ENCODE measurements at places on chromosomes 6 and 20. TPM values are rescaled to one million over a fixed set of nuclear protein-coding genes. Genes with fewer than 3 reads are reported as not detected.

The ZC2HC1B gene
- not detected for total RNA-seq

The TNXB gene
- total RNA-seq = 120 TPM

The LY86 gene
- total RNA-seq = 1.3 TPM

The LY6G6C gene
- not detected for total RNA-seq

The CDH26 gene
- total RNA-seq = 0.57 TPM

The CCM2L gene
- 3.4 TPM for total RNA-seq

DNA sequence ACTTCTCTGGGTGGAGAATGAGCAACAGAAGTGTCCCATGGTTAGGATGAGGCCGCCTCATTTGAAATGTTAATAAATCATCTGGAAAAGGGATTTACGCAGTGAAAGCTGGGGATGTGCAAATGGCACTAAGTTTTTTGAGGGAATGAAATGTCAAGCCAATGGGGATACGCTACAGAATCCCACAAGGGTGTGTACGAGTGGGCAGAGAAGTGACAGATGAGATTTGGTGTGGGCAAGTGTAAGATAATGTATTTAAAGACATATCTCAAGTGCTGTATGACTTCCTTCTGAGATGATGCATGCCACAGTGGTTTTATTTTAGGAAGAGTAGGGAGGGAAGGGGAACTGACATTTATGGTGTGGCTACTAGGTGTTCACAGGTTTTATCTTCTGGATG is 100.6 kb downstream of the LRFN2 start:
- H3K27me3 ChIP-seq = no peaks in the 10 kb centered on the region
- H3K4me1 ChIP-seq = no peaks in the 10 kb centered on the region
- H3K27ac ChIP-seq = no peak overlapping the region
- no peaks in the 10 kb centered on the region for H3K36me3 ChIP-seq

DNA sequence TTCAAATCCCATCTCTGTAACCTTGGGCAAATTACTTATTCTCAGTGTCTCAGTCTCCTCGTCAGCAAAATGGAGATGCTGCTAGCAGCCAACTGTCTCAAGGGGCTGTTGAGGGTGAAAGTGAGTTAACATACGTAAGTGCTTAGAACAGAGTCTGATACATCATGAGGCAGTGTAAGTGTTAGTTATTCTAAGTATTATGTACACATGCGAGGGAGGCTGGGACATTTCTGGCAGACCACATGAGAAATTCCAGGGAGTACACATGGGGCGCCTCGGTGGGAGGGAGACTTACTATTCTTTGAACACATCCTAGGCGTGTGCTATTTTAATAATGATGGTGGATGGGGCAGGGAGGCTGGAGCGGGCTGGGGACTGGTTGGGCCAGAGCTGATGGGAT is 99.1 kb downstream of the DLGAP4 start:
- no peak overlapping the region for H3K4me3 ChIP-seq
- no peaks in the 10 kb centered on the region for H3K36me3 ChIP-seq
- peaks cover 1% of the 10 kb centered on the region for H3K4me1 ChIP-seq
- no peak for DNase-seq

GRCh38 chr6:41059556-41059955 is 6.6 kb downstream of the APOBEC2 start:
- no peaks in the 10 kb centered on the region for H3K36me3 ChIP-seq
- no peak overlapping the region for H3K4me3 ChIP-seq
- DNase-seq = no peak

- no peak for DNase-seq
- H3K27me3 ChIP-seq = no peaks in the 10 kb centered on the region
- H3K27ac ChIP-seq = no peak overlapping the region
Measured at GRCh38 chr6:25608558-25609174, 43.3 kb upstream of the SCGN start.

DNA sequence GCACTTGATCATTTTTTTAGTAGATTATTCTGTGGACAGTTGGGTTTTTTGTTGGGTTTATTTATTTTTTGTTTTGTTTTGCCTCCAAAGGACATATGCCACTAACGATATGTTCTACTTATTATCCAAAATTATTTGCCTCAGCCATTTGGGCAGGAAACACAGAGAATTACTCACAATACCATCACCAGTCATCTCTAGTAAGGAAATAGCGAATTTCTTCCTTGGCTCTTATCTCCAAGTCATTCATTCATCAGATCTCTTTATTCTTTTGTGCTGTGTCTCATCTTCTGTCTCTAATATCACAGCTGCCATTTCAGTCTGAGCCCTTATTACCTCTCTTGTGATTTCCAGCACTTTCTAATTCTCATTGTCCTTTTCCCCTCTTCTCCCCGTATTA is 130.4 kb upstream of the SMLR1 start:
- H3K27me3 ChIP-seq = no peaks in the 10 kb centered on the region
- peaks cover 3% of the 10 kb centered on the region for H3K4me1 ChIP-seq
- H3K27ac ChIP-seq = no peak overlapping the region
- no peaks in the 10 kb centered on the region for H3K36me3 ChIP-seq
- no peak for DNase-seq
- no peak overlapping the region for H3K4me3 ChIP-seq

DNA sequence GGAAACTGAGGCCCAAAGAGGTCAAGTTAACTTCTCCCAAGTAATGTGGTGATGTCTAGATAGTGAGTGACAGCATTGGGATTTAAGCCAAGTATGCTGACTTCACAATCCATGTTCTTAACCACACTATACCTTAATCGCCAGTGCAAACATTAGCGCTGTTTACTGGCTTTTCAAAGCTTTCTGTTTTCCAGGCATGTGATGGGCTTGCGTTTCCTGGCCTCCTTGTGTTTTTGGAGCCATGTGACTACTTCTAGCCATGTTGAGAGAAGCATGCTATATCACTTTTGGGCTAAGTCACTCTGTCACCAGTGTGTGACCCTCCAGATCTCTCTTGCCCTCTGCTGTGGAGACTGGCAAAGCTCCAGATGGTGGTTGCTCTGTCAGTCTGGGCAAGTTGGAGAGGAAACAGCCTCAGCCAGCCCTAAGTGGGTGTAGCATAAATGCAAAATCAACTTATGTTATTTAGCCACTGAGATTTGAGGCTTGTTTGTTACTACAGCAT is 76.9 kb downstream of the ANKRD6 start:
- no peak overlapping the region for H3K27ac ChIP-seq
- no peak for DNase-seq
- no peak overlapping the region for H3K4me3 ChIP-seq

GRCh38 chr6:5866547-5867051 is 140.1 kb downstream of the NRN1 start:
- no peak overlapping the region for H3K4me3 ChIP-seq
- no peaks in the 10 kb centered on the region for H3K27me3 ChIP-seq
- H3K4me1 ChIP-seq = no peaks in the 10 kb centered on the region
- no peaks in the 10 kb centered on the region for H3K36me3 ChIP-seq
- no peak overlapping the region for H3K27ac ChIP-seq

- no peaks in the 10 kb centered on the region for H3K27me3 ChIP-seq
- DNase-seq = no peak
- no peaks in the 10 kb centered on the region for H3K4me1 ChIP-seq
- H3K36me3 ChIP-seq = no peaks in the 10 kb centered on the region
- H3K27ac ChIP-seq = no peak overlapping the region
Measured at GRCh38 chr6:69673298-69673697, 123.5 kb downstream of the LMBRD1 start.

GRCh38 chr20:30284281-30284905 is 973.1 kb upstream of the DEFB115 start:
- no peaks in the 10 kb centered on the region for H3K27me3 ChIP-seq
- no peak overlapping the region for H3K27ac ChIP-seq
- H3K36me3 ChIP-seq = no peaks in the 10 kb centered on the region

Measured in ovary (tissue), 10 donors.